ENCODE measurements at places on chromosomes 12 and 14.

- DNase-seq, result no peak
Measured at GRCh38 chr12:22228022-22228875, 106.3 kb downstream of the ST8SIA1 start.

DNA sequence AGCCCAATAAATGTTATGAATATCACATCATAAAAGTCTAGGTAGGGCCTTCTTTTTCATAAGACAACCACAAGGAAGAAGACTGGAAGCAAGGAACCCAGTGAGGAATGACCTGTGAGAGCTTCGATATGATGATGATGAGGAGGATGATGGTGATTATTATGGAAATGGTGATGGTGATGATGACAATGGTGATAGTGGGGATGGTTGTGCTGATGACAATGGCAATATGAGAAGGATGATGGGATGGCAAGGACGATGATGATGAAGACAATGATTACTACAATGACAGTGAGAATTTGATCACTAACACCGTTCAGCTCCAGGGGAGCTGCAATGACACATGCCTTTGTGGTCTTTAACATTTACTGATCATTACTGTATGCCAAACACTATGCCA is 7.7 kb upstream of the CKAP4 start:
- no peak for DNase-seq

DNA sequence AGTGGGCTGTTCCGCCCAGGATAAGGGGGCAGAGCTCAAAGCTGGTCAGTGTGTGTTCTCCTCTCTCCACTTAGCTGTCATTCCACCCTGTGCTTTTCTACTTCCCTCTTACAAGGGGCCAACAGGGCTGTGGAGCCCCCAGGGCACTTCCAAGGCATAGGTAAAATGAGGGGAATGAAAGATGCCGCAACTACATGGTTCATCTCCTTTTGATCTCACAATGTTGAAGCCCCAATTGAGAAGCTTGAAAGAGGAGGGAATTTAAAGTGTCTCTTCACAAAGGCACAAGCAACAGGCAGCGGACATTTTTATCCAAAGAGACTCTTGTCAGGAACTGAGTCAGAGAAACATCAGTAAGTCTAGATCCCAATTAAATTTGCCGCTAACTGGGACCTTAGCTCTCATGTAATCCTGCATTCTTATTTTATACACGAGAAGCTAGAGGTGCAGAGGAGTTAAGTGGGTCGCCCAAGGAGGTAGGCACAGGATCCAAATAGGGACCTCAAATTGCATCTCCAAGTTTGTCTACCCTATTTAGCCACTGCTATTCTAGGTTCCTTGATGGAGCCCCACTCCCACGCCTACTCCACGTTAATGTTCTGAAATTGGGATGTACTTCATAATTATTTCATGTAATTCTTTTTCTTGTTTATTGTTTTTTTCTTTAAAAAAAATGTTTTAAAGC is 20.1 kb downstream of the TRIM9 start:
- DNase-seq, result no peak

DNA sequence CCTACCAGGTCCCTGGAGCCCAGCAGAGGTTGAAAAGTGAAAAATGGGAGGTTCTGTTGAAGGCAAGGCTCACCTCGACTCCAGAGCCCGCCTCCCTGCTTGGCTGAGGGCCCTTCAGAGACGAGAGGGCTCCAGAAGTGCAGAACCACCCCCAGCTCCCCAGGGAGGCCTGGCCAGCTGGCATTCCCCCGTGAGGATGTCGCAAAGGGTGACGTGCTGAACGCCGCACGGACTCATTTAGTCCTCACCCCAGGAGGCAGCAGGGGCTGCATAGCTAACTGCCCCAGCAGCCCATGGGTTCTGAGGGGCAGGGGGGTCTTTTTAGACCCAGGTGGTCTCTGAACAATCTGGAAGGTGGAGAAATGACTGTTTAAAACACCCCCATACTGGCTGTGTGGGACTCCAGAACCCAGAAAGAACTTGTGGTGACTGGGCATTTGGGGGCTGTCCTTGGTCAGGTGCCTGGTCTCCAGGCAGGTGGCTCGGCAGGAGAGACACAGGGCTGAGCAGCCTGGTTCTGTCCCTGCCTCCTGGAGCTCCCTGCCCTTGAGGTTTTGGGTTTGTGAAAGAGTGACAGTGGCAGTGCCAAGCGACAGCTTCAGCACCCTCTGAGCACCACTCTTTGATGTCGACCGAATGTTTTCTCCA is 32.0 kb downstream of the ANAPC7 start:
- no peak for DNase-seq

DNA sequence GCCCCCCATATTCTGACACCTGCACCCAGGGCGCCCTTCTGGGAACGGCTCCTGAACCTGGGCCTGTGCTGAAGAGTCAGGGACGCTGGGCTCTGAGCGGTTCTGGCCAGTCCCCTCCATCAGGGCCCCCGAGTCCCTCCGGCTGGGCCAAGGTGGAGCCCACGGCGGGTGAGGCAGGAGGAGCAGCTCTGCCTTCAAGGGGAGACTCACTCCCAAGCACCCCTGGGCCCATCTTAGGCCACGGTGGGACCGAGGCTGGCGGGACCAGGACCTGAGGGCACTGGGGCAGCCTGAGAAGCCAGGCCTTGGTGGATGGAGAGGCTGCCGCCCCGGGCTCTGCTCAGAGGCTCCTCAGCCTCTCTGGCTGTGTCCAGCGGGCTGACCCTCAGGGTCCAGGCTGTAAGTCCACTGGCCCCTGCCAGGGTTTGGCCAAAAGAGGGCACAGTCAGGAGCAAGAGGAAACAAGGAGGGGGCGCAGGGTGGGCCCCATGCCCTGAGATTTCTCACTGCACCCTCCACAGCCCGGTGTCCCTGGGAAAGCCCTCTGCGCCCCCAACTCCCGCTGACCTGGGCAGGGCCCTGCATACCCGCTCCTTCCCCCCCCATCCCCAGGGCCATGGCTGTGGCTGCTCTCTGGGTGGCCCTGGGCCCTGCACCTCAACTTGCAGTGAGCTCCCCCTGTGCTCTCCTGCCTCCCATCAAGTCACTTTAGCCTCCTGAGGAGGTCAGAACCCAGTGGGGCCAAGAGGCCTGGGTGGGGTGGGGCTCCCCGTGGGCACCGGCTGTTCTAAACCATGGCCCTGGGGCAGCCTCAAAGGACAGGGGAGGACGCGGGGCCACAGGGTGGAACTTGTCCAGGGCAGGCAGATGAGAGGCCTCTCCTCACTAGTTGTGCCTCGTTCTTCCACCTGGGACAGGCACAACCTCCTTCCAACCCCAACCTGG is 266.4 kb upstream of the SFSWAP start:
- DNase-seq, result no peak

DNA sequence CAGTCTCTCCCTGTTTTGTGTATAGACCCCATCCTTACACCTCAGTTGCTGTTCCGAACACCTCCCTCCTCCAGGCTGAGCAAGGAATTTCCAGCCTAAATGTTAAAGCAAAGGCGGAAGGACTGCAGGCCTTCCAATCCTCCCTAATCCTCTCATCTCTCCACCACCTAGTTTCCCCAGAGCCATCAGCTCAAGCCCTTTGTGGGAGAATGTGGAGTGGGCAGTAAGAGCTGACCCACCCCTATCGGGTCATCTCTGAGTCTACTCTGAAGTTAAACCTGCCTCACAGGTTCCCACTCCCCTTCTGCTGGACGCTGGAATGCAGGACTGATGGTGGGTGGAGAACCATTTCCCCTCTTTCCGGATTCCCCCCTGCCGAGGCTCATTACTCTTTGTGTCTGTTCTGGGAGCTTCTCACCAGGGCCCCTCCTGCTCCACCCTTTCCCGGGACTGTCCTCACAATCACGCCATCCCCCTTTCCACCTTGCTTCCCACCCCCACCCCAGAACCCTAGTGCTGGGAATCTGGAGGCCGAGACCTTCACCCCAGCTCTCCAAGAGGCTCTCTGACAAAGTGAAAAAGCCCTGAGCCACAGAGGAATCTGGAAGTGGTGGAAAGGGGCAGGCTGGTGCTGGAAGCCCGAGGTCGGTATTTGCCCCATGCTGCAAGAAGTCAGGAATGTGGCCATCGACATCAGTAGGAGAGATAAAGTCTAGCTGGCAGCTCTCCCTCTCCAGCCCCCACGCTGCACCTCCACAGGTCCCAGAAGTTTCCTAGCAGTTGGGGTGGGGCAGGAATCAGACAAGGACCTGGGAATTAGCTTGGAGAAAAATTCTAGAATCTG is 3.3 kb upstream of the KRT18 start:
- DNase-seq, result no peak

DNA sequence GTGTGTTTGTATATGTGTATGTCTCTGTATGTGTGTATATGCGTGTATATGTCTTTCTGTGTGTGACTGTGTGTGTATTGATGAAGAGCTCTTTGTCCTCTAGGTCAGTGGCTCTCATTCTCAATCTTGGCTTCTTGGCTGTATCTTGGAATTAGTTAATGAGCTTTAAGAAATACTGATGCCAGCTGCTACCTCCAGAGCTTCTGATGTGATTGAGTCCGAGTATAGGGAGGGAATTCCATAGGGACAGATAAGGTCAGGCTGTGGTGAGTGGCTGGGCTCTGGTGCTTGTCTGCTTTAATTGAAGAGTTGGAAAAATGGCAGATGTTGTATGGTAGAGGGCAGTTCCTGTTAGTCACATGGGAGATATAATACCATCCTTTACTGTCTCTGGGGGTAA is 140.1 kb downstream of the C12orf75 start:
- no peak for DNase-seq

GRCh38 chr12:62724947-62725451 is 210.0 kb downstream of the PPM1H start:
- DNase-seq, result no peak

- DNase-seq, result no peak
Measured at GRCh38 chr14:86084097-86084496, 554.2 kb downstream of the FLRT2 start.

DNA sequence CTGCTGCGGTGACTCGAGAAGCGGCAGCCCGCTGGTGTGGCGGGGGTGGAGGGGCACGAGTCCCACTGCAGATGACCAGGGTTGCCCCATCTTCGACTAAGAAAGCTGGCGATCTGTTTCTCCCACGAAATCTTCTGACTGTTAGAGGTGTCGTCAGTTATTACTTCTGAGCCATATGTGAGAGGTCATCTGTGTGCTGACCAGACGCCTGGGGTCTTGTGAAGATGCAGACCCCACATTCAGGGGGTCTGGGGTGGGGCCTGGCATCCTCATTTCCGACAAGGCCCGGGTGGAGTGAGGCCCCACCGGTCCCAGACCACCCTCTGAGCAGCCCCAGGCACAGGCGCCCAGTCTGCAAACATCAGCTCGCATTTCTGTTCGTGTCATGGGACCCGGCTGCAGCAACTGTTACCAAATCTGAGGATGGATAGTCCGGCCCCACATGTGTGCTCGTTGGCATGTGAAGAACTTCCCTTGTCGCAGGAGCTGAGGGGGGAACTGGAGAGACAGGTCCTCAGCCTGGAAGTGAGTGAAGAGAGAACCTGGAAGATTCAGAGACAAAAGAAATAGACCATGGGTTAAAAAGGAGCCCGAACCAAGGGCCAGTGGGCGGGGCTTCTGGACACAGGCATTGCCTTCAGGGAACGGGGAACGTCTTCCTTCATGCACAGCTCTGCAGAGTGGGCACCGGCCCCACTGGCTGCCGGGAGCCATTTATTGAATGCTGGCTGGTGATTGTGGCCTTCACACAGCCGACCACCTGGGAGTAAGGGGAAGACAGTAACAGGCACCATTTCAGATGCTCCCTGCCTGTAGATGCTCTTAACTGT is 135.2 kb downstream of the ADGRD1 start:
- no peak for DNase-seq

- no peak for DNase-seq
Measured at GRCh38 chr14:100325231-100325632, 2.1 kb downstream of the SLC25A47 start.

DNA sequence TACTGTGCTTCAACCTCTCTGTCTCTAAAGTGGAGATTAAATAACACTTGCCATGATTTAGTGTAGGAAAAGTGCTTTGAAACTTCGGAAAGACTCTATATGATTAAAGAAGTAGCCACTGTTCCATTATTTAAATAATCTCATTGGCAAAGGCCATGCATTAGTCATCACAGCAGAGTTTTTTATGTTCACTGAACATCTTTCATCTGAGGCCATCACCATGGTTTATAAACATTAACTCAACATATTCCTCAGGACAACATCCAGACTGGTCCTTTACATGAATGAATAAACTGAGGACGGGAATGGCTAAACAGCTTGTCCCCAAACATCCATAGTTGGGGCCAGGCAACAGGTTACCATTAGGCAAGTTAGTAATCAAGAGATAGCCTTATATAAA is 124.6 kb upstream of the FRMD6 start:
- DNase-seq, result no peak

DNA sequence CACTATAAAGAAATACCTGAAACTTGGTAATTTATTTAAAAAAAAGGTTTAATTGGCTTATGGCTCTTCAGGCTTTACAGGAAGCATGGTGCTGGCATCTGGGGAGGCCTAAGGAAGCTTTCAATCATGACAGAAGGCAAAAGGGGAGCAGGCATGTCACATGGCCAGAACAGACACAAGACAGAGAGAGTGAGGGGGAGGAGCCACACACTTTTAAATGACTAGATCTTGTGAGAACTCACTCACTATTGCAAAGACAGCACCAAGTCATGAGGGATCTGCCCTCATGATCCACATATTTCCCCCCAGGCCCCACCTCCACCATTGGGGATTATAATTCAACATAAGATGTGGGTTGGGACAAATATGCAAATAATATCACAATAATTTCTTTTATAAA is 355.6 kb downstream of the DAD1 start:
- no peak for DNase-seq

DNA sequence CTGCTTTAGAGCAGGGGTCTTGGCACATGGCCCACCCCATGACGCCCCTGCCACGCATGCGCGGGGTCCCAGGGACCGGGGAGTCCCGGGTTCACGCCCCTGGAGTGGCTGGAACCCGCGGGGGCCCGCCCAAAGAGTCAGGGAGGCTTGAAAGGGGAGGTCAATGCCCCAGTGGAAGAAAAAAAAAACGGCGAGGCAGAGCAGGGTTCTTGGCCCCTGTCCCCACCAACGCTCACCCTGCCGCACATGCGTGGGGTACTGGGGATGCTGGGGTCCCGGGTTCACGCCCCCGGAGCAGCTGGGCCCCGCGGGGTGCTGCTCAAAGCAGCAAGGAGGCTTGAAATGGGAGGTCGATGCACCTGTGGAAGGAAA is 319.1 kb downstream of the ALG10 start:
- no peak for DNase-seq
